ENCODE measurements at places on chromosomes 2 and 18.

DNA sequence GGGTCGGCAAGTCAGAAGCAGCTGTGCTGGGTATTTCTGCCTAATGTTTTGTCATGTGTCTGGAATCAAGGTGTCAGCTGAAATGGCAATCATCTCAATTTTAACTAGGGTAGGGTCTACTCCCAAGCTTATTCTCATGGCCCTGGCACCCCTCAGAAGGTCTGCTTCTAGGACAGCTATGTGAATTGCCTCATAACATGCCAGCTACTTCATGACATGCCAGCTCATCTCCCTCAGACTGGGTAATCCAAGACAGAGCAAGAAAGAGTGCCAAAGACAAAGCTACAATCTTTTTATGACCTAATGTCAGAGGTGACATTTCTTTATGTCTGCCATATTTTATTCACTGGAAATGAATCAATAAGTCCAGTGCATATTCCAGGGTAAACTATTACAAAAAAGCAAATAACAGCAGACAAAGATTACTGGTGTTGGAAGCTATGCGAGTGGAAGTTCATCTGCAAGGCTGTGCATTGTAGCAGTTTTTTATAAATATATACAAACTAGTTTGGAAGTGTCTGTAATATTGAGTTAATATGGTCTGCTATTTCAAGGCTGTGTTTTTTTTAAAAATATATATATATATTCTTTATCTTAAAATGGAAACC, 153.3 kb downstream of the FSIP2 start:
- no peak for DNase-seq

GRCh38 chr18:22026889-22027288, 142.5 kb upstream of the GATA6 start:
- no peak for DNase-seq

GRCh38 chr2:61452392-61452791, 18.5 kb downstream of the USP34 start:
- DNase-seq = no peak

GRCh38 chr18:61870151-61870550, 22.7 kb downstream of the RNF152 start:
- DNase-seq = no peak

DNA sequence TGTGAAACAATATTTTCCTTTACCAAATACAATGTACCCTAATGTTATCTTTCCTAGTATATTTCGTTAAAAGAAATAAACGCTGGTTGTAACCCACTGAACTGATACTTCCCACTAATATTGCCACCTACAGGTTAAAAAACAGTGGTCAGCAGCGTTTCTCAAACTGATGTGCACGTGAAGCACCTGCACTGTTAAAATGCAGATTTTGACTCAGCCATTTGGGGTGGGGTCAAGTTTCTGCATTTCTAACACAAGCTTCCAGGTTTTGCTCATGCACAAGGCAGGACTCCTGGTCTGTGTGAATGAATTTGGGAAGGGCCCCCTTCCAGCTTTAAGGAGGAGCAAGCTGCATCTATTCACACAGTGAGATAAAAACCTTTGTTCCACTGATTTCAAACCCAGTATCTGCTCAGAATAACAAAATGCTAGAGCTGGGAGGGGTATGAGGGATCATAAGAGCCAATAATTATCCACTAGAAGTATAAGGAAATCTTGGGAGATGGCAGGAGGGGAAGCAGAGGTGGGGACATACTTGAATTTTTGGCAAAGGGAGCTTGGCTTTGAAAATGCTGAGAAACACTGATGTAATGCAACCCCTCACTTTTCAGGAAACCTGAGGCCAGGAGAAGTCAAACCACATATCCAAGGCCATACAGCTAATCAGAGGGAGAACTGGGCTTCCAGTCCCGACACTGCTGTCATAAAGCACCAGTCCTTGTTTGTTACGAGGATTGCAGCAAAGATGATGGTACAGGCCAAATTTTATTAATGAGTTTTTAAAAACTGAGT, 116.2 kb downstream of the RBMS1 start:
- DNase-seq = no peak

Measured in CD4-positive, alpha-beta T cell treated with Interleukin-21 for 1 hour (primary cell).